Activated naive CD4-positive, alpha-beta T cell treated with anti-CD3 and anti-CD28 coated beads, Interleukin-2, amount 50 U/mL, for 16 hours (primary cell): ENCODE measurements at places on chromosomes 16 and 17.

GRCh38 chr17:77611791-77612502 is 346.6 kb upstream of the TNRC6C start:
- DNase-seq = no peak

- DNase-seq = no peak
Observed at GRCh38 chr17:77370586-77370985, 229.8 kb downstream of the SEC14L1 start.

- DNase-seq = no peak
Observed at GRCh38 chr16:61993108-61993507, 43.1 kb downstream of the CDH8 start.

- DNase-seq = no peak
Observed at GRCh38 chr17:48244121-48244711, 136.7 kb downstream of the SNX11 start.

DNA sequence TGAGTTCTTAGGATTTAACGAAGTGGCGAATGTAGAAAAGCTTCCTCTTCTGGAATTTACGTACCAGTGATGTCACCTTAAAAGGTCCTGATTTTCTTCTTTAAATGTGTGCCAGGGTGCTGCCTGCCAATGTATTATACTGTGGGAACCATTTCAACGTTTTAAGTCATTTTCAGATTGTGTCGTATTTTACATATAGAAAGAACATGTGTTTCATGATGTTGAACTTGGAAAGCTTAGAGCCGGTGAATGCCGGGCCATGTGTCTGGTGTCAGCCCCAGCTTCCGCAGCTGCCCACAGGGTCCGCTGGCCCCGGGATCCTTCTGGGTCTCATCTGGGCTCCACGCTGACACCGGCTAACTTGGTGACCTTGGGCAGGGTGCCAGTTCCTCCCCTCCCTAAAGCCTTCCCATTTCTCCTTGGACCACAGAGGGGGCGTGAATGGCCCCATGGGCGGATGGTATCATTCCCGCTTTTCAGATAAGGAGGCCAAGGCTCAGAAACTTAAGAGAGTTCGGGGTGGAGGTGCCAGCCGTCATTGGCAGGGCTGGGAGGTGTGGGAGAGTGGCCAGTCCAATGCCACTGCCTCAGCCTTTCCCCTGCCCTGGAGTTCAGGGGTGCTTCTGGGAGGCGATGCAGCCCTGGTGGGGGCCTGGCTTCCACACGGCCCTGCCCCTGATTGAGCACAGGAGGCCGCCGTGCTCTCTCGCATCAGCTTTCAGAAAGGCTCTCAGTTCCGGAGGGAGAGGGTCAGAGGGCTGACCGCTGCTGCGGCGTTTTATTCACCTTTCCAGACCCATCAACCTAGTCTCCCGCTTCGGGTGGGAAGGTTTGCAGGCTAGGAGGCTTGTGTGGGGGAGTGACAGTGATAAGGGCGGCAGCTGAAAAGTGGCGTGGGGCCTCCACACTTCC is 68.8 kb upstream of the CIBAR2 start:
- DNase-seq = no peak

DNA sequence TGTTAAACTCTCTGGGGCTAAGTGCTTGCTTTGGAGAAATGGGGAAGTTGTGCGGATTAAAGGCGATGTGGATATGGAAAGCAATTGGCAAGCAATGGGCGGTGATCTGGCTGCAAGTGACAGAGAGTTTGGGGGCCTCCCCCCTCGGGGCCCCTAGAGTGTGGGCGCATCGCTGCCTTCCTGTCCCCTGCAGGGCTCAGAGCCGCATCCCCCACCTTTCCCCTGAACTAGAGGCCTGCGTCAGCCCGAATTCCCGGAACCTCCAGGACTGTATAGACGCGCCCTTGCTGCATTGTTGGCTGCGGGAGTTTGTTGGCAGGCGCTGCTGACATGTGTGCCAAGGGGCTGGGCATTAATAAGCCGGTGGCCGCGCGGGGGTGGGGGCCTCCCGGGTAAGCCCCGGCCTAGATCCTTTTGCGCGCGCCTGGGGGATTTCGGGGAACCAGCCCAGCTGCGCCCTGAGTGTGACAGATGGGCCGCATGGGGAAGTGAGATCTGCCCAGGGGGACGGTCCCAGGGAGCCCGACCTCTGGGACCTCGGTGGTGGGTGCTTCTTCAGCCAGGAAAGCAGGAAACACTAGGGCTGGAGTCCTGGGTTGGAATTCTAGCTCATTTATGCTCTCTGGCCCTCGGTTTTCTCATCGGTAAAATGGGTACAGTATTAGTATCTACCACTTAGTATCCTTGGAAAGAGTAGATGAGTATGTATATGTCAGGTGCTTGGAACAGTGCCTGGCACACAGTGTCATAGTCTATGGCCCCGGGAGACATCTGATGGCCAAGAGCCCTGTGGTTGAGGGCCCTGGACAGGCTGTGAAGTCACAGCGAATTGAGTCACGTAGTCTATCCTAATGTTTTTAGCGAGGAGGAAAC is 1.0 kb downstream of the EEF2K start:
- DNase-seq = peak; percentile 64

DNA sequence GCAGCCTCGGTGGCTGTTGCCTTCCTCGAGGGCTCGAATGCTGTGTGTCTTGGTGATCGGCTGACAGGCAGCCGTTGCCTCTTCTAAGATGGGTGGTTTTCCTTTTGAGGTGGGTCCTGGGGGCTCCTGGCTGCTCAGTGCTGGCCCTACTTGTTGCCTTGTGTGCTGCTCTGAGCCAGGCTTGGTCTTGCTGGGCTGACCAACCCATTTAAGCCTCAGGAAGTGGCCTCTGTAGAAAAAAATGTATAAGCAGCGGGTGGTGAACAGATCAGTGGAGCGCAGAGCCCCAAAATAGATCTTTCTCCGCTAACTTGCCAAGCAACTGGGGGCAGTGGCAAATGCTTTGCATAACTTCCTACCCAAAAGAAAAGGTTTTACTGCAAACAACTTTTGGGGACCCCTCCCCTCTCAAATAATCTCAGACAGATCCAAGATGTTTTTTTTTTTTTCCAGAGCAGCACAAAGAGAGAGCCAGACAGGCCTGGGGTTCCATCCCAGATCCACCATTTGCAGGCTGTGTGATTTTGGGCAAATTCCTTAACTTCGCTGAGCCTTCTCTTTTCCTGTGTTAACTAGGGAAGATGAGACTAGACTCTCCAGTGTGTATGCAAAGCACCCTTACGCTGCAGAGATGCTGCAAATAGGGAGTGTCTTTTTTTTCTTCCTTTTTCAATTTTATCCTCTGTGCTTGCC is 42.5 kb downstream of the PLCG2 start:
- DNase-seq = no peak

GRCh38 chr17:56034197-56034635 is 119.1 kb upstream of the ANKFN1 start:
- no peak for DNase-seq

GRCh38 chr16:17357307-17358062 is 113.3 kb downstream of the XYLT1 start:
- DNase-seq = no peak

DNA sequence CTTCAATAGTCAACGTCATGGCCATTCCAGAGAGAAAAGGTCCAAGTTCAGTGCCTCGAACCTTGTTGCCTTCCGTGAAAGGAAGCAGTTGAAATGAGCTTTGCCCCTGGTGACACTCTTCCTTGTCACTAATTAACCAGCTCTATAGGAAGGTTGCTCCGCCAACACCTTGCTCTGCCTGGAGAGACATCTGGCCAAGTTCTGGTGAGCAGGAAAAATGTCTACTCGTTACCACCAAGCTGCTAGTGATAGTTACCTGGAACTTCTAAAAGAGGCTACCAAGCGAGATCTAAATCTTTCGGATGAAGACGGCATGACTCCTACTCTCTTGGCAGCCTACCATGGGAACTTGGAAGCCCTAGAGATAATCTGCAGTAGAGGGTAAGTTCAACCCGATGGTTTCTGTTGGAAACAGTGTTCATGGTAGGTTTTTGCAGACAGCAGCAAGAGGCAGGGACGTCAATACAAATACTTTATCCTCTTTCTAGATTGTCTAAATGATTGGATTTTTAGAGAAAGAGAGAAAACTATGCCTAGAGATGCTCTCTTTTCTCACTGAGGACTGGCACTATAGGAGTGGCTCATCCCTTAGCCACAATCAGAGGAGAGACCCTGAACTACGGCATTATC is at the start of gene ANKS4B:
Gene ANKS4B (plus strand): TSS at position 179 of the 630 bp plus-strand sequence. CDS start 39 bp downstream, at position 218.
- DNase-seq = no peak

DNA sequence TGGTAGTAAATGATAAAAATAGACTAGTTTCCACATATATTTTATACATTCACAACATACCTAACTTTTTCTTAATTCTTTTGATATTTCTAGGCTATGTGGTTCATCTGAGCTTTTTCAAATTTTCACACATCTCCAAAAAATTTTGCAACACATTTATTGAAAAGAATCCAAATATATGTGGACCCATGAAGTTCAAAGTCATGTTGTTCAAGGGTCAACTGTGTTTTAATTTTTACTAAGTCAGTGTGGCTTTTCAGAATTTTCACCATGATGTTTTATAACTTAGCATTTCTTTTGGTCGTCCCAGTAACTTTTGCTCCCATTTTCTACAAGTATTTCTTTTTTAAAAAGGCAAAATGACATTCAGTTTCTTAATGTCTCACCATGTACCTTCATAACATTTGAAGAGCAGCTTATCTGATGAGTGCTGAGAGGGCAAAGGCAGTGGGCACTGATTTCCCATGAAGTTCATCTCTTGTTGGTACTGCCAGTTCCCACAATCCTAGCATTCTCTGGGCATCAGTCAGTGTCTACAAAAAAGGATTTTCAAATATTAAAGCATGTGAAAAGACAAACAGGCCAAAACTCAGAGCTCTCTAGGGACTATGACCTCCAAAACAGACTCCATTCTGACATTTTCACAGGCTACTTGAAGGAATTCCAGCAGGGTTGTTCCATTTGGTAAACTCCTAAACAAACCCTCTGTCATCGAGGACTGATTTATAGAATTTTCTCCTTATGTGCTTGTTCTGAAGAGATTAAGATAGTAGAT is 80.3 kb downstream of the MRTFB start:
- no peak for DNase-seq

- DNase-seq = no peak
Observed at GRCh38 chr17:4475463-4475862, 23.2 kb upstream of the SPNS2 start.

DNA sequence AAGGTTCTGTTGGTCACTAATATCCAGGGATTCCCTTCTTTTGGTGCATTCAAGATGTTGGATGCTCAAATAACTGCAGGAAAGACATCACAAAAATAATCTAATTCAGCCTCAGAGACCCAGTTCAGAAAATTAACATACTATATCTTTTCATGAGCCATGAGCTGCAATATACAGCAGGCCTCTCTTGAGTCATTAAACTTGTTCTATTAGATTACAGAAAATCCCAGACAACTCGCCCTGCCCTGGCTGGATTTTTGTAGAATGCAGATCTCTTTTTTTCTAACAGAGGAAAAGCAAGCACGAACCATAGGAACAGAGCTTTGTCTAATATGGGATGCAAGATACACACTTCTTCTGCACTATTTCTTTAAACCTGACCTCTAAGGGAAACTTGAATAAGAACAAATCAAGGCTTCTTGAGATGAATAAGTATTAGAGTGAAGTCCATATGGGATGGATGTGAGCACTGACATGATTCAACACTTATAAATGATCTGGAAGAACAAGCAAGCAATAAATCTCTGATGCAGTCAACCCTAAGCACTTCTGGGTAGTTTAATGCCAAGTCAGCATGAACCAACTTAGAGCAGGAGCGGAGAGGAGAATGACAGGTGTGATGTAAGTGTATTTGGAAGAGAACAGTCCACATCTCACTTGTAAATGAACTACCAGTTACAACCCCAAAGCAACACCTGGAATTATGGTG is 70.7 kb upstream of the GNAO1 start:
- DNase-seq = no peak

GRCh38 chr17:40810494-40810893 is 10.7 kb upstream of the KRT28 start:
- DNase-seq = no peak

GRCh38 chr16:64132759-64133361 is 989.0 kb downstream of the CDH11 start:
- no peak for DNase-seq

DNA sequence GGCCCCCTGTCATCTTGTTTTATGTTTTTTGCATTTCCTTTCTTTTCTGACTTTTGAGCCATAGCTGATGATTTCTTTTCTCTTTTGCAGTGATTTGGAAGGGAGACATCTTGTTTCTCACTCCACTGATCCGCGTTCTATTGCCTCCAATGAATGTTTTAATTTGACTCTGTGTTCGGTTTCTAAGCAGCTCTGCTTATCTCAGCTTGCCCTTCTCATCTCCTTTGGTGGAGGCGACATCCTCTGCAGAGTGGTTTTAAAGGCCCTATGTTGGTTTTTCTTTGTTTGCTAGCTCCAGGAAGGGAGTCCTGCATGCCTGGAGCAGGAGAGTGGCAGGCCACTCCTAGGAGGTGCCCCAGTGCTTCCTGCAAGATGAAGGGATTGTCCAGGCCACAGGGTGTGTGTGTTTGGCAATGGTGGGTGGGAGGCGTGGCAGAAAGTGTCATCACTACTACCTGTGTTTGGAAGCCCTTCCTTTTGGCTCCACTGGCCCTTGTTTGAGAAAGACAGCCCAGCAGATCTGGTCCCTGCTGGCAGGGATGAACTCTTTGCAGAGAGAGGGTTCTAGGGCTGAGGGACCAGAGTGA is 13.6 kb downstream of the SMPD3 start:
- no peak for DNase-seq

- DNase-seq = no peak
Observed at GRCh38 chr16:25089351-25089750, 22.2 kb upstream of the LCMT1 start.

DNA sequence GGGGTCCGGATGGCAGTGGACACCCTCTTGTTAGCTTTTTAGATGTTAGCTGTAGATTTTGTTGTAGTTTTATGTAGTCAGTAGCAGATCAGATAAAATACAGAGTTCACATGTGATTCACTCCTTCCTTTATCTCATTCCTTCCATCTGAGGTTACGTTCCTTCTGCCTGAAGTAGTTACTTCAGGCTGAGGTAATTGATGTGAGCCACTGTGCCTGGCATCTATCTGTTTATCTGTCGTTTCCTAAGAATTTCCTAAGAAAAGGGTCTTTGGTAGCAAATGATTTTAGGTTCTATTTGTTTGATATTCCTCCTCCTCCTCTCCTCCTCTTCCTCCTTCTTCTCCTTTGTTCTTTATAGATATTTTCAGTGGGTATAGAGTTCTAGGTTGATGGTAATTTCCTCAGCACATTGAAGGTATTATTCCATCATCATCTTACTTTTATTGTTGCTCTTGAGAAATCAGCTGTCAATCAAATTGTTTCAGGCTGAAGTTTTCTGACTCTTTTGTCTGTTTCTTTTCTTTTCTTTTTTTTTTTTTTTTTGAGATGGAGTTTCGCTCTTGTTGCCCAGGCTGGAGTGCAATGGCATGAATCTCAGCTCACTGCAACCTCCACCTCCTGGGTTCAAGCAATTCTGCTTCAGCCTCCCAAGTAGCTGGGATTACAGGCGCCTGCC is 29.6 kb upstream of the FBXO47 start:
- DNase-seq = no peak

- no peak for DNase-seq
Observed at GRCh38 chr16:56370185-56370874, 55.0 kb downstream of the AMFR start.

DNA sequence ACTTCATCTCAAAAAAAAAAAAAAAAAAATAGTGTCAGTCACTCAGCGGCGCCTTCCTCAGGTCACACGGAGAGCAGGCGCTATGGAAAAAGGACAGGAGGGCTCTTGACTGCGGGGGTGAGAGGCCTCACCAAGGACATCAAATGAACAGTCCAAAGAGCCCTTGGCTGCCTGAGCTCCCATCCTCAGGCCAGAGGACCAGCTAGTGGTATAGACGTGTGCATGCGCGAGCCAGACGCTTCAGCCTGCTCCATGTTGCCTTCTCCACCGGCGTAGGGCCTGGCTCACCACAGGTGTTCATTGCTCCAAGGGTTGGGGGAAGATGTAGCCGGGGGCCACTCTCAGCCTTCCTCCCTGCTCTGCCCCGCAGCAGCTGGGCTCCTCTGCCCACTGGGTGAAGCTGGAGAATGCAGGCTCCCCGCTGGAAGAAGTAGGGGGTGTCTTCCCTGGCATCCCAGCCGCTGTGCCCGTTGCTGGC is 65.8 kb upstream of the PLCG2 start:
- no peak for DNase-seq
